ENCODE measurements at places on chromosomes 16 and 17. TPM values are rescaled to one million over a fixed set of nuclear protein-coding genes. Genes with fewer than 3 reads are reported as not detected.
A peak's percentile ranks its signal among the peaks of the same experiment; 100 is the strongest.

AKAP10 gene
- 18.6 TPM for total RNA-seq

CDH13 gene
- 0.36 TPM for total RNA-seq

SDR42E1 gene
- total RNA-seq, result not detected

PHAF1 gene
- 18.8 TPM for total RNA-seq

P2RX5 gene
- total RNA-seq, result 19.3 TPM

CD300A gene
- not detected for total RNA-seq

ZFPM1 gene
- total RNA-seq, result 4.6 TPM

IL17C gene
- total RNA-seq, result not detected

TEX14 gene
- total RNA-seq, result 0.29 TPM

KRT14 gene
- total RNA-seq, result not detected

C17orf50 gene
- not detected for total RNA-seq

GRAPL gene
- not detected for total RNA-seq

CIITA gene
- total RNA-seq, result not detected

DNA sequence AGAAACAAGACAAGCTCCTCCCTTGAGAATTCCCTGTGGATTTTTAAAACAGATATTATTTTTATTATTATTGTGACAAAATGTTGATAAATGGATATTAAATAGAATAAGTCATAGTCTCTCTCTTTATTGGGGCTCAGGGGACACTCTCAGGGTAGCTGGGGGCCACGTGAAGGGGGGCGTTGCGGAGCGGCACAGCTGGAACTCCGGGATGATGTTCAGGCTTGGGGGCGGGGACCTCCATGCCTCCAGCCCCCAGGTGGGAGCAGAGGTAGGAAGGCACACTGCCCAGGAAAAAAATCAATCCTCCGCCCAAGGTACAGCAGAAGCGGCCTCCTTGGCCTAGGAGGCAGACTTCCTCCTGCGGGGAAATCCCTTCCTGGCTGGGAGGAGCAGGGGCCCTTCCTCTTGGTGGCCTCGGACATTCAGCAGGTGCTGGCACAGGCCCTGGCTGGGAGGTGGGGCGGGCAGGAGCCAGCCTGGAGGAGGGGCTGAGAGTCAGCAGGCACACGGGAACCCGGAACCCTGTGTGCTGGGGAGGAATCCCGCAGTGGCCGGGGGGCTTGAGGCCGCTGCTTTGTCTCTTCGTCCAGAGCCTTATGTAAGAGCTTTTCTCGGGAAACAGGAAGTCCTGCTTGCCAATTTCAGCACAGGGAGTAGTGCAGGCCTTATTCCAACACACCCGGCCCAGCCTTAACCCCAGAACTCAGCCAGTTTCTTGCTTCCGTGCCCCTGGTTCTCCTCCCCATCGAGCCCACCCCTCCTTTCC lies 591 bp upstream of the TNFSF13 start:
- peak; percentile 66 for DNase-seq

- DNase-seq, result no peak
Observed at GRCh38 chr16:57044931-57045693, 47.3 kb upstream of the CPNE2 start.

DNA sequence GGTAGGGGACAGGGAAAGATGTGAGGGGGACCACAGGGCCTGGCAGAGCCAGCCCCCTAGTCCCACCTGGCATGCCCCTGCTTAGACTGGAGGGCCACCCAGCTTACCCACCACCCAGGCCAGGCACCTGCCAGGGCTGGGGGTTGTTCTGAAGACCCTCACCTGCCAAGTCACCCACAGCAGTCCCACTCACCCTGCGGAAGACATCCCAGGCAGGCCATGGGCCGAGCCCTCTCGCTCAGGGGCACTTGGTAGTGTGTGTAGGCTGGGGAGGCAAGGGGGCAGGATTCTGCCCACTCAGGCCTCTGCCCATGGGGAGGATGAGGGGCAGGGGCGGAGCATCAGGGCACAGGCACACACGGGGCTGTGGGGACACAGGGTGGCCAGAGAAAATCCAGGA lies 4.0 kb downstream of the PLCD3 start:
- no peak for DNase-seq

GRCh38 chr16:66534376-66534799 lies 15.5 kb downstream of the TK2 start:
- DNase-seq, result no peak

DNA sequence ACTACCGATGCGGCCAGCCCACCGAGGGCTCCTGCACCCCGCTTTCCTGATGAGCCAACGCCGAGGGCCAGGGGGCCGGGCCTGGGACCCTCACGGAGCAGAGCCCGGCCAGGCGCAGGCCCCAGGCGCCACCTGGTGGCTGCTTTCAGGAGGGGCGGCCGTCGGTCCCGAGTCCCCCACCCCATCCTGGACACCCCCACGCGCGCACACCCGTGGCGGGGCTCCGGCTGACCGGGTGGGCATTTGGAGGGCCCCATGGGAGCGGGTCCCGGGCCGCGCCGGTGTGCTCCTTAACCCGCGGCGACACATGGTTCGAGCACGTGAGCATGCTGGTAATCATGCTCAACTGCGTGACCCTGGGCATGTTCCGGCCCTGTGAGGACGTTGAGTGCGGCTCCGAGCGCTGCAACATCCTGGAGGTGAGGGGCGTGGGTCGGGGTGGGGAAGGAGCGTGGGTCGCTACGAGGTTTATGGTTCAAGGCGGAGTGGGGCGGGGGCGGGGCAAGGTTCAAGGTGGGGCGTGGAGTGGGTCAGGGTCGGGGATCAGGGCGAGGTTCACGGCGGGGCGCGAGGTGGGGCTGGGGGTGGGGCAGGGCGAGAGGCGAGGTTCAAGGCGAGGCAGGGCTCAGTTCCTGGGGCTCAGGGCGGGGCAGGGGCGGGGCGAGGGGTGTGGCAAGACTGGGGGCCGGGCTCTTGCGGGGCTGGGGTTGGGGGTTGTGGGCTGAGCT lies 30.2 kb downstream of the TPSG1 start:
- no peak for DNase-seq

- DNase-seq, result no peak
Observed at GRCh38 chr17:73783945-73784603, 139.8 kb upstream of the SDK2 start.

GRCh38 chr17:58318065-58318481 lies 10.5 kb downstream of the TSPOAP1 start:
- DNase-seq, result no peak

GRCh38 chr17:77109764-77110359 lies 30.9 kb upstream of the SEC14L1 start:
- DNase-seq, result peak; percentile 59

DNA sequence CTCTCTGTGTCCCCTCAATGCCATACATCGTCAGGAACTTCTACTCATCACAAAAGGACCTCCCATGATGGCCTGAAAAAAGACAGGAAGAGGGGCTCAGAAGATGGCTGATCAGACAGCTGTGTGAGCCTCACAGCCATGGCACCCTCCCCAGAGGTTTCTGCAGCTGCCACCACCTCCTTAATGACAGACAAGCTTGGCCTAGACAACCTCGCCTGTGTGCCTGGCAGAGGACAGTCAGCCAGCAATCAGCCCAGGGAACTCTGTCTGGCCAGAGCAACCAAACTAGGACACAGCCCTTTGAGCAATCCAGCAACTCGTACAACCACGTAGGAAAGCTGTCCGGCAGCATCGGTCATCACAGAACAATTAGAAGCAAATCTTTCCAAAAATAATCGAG lies 54.2 kb upstream of the MED9 start:
- no peak for DNase-seq

GRCh38 chr17:11404431-11405276 lies 163.6 kb downstream of the SHISA6 start:
- DNase-seq, result peak; percentile 1

GRCh38 chr17:73030501-73030921 lies 62.0 kb downstream of the SLC39A11 start:
- no peak for DNase-seq

DNA sequence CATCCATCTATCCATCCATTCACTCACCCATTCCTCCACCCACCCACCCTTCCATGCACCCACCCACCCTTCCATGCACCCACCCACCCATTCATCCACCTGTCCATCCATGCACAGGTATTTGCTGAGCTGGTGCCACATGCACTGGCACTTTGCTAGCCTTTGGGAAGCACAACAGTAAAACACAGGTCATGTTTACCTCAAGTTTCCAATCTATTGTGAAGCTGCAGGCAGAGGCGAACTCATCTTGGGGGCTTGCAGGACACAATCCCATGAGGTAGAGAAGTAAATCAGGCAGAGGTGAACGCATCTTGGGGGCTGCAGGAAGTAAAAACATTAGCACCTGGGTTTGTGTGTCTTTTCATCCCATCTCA lies 35.6 kb upstream of the CBFA2T3 start:
- DNase-seq, result no peak

DNA sequence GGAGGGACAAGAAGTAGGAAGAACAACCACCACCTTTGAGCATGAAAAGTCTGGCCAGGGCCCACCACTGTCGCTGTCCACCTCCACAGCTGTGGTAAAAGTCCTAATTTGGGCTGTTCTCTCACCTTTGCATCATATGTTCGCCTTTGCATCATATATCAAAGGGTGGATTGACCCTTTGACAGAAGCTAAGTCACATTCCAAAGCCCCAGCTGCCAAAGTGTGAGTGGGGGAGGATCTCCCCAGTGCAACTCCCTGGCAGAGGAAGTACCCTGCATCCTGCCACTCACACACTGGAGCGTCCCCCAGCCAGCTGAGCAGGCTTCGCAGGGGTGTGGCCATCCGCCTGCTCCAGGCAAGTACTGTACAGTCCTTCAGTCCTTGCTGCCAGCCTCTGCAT lies 12.7 kb upstream of the SPECC1 start:
- DNase-seq, result no peak

DNA sequence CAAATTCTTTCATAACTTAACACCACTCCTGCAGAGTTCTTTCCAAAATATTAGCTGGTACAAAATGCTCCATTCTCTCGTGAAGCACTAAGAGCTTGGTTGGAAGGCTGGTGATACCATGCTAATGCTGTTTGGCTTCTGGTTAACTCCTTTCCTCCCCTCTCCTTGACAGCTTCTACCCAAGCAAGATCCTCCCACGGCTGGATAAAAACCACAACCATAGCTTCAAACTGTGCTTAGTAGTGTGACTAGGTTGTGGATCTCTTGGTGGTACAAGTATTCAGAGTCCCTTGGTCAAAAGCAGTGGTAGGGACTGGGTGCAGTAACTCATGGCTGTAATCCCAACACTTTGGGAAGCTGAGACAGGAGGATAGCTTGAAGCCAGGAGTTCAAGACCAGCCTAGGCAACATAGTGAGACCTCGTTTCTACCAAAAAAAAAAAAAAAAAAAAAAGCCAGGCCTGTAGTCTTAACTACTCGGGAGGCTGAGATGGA lies 2.3 kb downstream of the PHAF1 start:
- DNase-seq, result no peak

DNA sequence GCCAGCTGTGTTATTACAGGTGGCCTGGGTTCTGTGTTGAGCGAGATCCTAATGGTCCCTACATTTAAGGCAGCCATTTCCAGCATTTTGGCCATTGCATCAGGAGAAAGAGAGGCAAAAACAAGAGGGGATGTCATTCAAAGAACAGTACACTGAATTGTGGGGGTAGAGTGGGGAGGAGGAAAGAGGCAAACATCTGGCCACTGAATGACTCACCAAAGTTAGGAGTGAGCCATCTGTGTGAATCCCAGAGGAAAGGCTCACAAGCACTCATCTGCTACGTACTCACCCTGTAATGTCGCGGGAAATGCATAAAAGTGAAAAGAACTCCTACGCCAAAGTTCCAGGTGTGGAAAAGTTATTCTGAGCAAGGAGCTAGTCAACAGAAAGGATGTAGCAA lies 16.7 kb downstream of the KRABD2 start:
- peak; percentile 40 for DNase-seq

GRCh38 chr16:80518436-80518835 lies 22.4 kb upstream of the DYNLRB2 start:
- DNase-seq, result no peak

DNA sequence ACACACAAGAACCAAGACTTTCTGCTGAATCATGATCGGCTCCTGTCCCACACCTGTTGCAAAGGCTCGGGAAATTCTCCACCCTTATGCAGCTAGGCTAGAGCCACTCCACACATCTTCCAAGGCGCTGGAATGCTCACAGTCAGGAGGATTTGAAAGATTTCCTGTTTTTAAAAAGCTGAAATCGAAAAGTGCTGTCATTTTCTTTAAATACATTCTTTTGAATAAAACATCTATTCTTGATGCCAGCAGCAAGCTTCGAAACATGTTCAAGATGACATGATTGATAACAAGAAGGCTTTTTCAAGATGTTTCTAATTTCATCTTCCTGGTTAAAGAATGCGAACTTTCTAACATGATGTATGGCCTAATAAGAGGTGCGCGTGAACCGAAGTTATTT lies 219.7 kb upstream of the CDH5 start:
- no peak for DNase-seq

DNA sequence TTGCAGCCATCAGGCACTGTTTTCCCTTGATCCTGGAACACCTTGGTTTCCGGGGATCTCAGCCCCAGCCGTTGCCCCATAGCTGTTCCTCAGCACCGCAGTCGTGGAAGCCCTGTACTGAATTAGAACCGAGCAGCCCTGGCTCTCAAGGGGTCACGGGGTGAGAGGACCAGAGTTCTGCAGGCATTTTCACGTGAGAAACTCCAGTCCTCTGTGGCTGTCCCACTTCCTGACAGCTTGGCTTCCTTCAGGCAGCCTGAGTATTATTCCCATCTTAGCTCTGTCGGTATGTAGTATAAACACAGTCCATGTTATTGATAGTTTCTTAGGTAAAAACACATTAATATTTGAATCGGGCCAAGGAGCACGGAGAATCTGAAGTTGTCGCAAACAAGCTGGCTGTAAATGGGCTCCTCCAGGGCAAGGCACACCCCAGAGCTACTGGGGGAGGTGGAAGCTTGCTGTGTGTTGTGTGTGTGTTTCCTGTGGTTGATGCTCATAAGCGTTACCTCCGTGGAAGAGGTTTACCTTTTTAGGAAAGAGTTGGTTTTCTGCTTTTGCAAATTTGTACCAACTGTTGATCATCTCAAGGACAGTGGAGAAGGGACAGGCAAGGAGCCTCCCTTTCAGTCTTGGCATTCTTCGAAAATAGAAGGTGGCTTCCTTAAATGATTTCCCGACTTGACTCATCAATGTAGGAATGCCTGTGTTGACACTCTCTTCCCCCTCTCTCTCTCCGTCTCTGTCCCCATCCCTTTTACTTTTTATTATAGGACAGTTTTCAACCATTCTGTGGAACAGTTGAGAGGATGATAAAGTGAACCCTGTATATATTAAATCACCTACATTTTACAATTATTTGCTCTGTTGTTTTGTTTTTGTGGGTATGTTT lies 208.9 kb upstream of the CHMP6 start:
- DNase-seq, result no peak
